GM10248 (cell line): ENCODE measurements at places on chromosomes 11 and 22.

DNA sequence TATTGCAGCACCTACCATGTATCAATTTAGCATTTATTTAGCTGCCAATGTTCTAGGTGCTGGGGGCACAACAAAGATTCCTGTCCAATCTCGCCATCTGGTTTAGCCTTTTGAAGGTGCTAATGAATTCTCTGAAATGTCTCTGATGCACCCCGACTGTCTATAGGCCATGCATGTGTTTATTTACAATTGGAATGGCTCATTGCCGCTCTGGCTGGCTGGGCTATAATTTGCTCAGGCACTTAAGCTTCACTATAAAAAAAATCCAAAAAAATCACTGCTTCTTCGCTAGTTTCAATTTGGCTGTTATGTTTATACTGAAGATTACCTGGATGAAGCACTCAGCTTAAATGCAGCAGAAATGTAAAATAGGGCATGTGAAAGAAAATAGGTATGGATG, 115.0 kb upstream of the PAX6 start:
- DNase-seq: no peak

GRCh38 chr11:57348636-57349313, 10.6 kb downstream of the P2RX3 start:
- no peak for DNase-seq

GRCh38 chr11:117806846-117807245, 9.8 kb upstream of the DSCAML1 start:
- no peak for DNase-seq

- no peak for DNase-seq
Observed at GRCh38 chr11:1074244-1075221, at the start of gene MUC2. MUC2 (plus strand) TSS chr11:1074874.

DNA sequence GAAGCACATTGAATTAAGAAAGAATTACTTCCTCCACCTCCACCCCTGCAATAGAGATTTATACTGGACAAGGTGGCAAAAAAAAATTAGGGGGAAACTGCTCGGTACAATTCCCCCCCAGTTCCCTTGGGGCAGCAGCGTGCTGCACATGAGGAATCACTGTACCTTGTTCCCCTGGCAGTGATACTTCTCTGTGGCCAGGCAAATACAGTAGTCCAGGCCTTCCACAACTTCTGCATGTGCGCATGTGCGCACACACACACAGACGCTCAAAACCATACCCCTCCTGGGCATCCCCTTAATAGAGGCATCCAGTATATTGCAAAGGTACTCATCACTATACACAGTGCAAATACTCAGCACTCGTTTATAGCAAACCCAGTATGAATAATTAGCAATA, 68.9 kb downstream of the ARFGAP2 start:
- DNase-seq: no peak

DNA sequence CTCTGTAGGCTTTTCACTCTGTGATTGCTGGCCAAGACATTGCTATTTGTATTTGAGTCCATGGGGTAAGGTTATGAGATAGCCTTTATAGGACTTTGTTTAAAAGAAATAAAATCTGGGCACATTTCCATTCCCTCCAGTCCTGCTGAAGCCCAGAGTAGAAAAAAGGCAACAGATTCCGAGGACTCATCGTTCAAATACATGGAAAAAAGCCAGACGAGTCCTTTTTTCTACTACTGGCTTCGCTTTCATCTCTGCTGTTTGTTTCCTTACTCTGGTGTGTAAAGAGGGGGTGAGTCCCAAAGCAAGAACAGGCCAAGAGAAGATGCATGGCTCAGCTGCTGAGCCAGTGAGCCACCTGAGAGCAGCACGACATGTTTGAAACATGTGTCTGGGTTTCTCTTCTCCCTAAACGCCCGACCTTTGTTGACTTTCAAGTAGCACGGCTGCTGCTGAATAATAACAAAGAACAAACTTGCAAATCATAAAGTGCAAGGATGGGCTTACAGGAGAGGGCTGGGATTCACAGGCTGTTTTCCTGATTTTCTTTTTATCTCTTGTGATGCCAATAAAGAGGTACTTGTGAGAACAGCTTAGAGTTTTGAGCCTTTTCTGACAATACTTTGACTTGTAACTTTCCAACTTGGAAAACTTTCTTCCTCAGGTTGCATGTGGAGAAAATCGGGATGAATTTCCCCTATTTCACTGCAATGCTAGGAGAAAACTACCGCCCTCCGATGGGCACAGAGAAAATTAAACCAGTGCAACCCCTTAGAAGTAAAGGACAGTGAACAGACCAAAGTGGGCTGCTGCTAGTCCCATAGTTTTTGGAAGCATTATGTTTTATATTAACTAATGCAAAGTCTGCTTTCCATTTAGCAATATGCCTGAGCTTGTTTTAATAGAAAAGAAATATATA, 195.2 kb upstream of the RAG2 start:
- no peak for DNase-seq

DNA sequence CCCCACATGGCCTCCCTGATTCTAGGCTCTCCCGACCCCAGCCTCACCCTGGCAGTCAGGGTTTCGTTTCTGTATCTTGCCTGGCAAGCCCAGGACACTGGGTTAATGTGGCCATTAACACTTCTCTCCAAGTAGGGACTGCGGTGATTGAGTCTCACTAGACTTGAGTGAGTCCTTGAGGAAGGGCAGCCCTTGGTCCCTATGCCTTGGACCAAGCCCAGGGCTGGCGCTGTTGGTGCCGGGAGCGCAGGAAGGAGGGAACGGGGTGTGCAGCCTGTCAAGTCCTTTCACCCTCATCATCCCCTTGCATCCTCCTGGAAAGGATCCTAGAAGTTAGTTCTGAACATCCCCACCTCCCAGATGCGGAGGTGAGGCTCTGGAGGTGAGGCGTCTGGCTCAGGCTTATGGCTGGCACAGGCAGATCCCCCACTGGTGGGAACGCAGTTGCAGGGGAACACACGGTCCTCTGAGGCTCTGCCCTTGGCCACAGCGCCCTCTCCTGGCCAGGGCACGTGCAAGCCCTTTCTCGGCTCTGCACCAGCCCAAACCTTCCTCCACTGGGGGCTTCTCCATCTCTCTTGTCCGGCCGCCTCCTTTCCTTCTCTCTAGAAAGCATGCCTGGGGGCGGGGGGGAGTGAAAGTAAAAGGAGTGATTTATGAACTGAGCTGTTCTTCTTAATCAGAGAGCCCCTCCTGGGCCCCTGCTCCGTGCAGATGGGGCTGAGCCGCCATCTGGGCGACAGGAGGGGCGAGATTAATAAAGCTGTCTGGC, 56.7 kb downstream of the TP53I11 start:
- DNase-seq: peak; percentile 78

DNA sequence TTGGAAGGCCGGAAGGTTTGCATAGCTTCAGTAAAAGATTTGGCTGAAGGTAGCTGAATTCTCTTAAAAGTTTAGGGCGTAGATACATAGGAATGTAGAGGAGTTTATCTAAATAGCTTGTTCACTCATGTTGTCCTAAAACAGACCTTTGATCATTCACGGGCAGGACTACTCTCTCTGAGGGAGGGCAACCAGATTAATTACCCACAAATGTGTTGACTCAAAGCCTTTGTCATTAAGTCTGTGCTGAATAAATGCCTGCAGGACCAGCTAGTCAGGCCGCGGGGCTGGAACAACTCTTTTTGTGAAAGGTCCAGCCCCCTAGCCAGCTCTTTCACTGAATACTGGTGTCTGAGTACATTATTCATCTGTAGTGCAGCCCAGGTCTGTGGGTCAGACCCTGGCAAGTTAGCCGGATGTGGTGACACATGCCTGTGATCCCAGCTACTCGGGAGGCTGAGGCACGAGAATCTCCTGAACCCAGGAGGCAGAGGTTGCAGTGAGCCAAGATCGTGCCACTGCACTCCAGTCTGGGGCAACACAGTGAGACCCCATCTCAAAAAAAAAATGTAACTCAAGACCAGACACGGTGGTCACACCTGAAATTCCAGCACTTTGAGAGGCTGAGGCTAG, 2.8 kb upstream of the FADD start:
- no peak for DNase-seq

DNA sequence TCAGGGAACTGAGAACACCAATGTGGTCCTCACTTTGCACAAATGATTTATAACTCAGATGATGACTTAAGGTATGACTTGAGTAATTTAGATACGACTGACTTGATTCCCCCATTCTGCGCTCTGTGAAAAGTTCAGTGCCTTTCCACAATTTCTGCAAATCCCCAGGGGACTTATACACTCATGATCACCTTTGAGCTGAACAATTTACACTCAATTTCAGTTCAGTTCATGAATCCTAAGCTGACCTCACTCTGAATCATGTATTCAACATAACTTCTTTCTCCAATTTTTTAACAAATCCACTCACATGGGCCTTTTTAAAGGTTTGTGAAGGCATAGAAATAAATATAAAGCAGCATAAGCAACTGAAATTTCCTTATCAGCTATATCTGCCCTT, 274.2 kb downstream of the FAM76B start:
- no peak for DNase-seq

DNA sequence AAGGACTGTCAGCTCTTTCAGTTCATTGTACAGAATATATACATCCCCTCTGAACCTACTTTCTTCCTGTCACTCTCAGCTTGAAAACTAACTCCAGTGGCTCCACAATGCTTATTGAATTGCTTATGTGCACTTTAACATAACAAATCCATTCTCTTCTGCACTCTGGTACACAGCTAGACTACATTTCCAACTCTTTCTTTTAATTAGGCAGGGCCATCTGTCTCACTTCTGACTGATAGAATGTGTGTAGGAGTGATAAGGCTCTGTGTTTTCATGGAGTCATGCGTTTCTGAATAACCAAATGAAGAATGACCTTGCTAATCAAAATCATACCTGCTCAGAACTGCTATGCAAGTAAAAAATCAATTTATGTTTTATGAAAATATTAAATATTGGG, 278.5 kb upstream of the CCDC179 start:
- DNase-seq: no peak

- DNase-seq: no peak
Observed at GRCh38 chr11:77658213-77659013, 20.8 kb upstream of the CLNS1A start.
